ENCODE measurements at places on chromosomes 6 and 20. TPM values are rescaled to one million over a fixed set of nuclear protein-coding genes. Genes with fewer than 3 reads are reported as not detected.

DNA sequence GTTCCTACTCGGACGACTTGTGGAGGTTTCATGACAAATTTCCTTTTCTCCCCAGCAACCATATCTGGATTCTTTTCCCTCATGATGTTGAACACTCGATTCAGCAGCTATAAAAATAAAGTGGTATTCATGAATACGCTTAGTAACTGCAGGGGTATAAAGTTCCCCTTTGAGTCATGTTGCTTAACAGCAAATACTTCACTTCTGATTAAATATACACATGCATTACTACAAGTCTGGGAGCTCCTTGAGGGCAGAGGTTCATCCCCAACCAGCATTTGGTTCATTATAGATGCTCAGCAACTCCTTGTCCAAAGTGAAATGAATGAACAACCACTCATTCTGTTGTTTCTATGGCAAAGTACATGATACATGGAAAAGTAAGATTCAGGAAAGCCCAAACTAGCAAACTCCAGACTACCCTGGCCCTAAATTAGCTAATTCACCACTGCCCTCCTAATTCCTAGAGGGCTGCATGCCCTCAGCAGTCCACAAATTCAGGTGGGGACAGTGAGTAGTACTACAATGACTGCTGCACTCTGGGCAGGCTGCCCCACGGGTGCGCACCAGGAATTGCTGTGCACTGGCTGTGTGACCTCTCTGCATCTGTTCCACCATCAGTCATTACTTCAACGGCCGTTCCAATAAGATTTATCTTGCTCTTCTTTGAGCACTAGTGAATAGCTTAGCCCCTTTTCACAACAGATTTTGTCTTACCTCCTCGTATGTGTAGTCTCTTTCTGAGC is 15.2 kb downstream of the EIF2S2 start:
- H3K4me3 ChIP-seq = no peak overlapping the region
- H3K27ac ChIP-seq = peak overlapping the region; percentile 68
- H3K27me3 ChIP-seq = no peaks in the 10 kb centered on the region
- DNase-seq = no peak
- peaks cover 13% of the 10 kb centered on the region for H3K4me1 ChIP-seq

DNA sequence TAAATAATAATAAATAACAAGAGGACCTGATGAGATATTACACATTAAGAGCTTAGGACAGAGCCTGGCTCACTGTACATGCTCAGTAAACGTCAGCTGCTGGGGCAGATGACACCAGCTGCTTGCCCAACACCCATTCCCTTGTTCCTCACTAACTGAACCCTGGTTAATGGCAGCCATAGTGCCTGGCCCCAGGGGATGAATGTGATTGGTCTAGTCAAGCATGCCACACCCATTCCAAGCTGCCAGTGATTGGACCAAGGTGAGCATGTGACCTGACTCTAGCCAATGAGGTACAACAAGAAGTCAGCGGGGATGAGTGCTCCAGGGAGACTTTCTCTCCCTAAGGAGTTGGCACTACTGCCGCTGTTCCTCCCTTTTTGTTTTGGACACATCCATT is 85.1 kb upstream of the PTPN1 start:
- no peak overlapping the region for H3K27ac ChIP-seq
- no peak for DNase-seq
- no peaks in the 10 kb centered on the region for H3K4me1 ChIP-seq
- H3K36me3 ChIP-seq = no peaks in the 10 kb centered on the region
- peaks cover 6% of the 10 kb centered on the region for H3K27me3 ChIP-seq

- no peaks in the 10 kb centered on the region for H3K4me1 ChIP-seq
- no peak overlapping the region for H3K27ac ChIP-seq
- no peak overlapping the region for H3K4me3 ChIP-seq
- no peak for DNase-seq
- no peaks in the 10 kb centered on the region for H3K36me3 ChIP-seq
Observed at GRCh38 chr20:47795214-47795907, 10.1 kb upstream of the SULF2 start.

- no peak overlapping the region for H3K4me3 ChIP-seq
- DNase-seq = no peak
- peaks cover 3% of the 10 kb centered on the region for H3K27me3 ChIP-seq
- H3K36me3 ChIP-seq = no peaks in the 10 kb centered on the region
- no peaks in the 10 kb centered on the region for H3K4me1 ChIP-seq
Observed at GRCh38 chr20:64200740-64201139, 36.5 kb downstream of the MYT1 start.

Gene SOX18
- total RNA-seq = not detected
